ENCODE measurements at places on chromosomes 3 and 15.

- no peak for DNase-seq
These were observed 13.0 kb upstream of the SEC62 start for GRCh38 chr3:169953462-169954141.

- no peak for DNase-seq
These were observed 92.9 kb upstream of the TNIK start for GRCh38 chr3:171553086-171553485.

GRCh38 chr15:92178911-92179310 is 214.8 kb upstream of the ST8SIA2 start:
- no peak for DNase-seq

- DNase-seq = no peak
These were observed 52.4 kb downstream of the TRIM69 start for GRCh38 chr15:44788748-44789147.

DNA sequence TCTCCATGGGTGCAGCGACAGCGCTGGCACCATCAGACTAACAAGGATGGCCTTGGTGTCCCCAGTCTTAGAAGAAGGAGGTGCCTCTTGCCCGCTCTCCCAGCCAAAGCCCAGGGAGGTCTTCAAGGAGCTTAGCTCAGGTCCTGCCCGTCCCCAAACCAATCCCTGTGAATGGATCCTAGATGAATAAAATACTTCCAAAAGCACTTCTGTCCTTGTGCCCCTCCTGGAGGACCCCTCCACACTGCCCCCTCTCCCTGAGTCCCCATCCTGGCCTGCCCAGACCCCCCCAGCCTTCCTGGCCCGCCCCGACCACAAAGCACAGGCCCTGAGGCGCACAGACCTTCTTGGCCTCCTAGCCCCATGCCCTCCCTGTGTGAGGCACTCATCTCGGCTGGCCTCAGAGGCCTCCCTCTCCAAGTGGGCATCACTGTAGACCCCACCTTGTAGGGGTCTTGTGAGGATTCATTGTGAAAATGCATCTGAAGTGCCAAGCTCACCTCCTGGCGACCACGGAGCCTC is 8.4 kb downstream of the SLC28A1 start:
- no peak for DNase-seq

- DNase-seq = no peak
These were observed 10.6 kb downstream of the CHCHD4 start for GRCh38 chr3:14113965-14114635.

DNA sequence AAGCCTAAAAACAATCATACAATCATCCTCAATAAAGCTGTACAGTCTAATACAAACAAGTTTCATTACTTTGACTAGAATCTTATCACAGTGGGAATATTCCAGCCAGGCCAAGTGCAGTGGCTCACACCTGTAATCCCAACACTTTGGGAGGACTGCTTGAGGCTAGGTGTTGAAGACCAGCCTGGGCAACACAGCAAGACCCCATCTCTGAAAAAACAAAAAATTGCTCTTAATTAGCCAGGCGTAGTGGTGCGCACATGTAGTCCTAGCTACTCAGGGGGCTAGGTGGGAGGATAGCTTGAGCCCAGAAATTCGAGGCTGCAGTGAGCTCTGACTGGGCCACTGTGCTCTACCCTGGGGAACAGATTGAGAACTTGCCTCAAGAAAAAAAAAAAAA is 3.3 kb downstream of the RPN1 start:
- no peak for DNase-seq

GRCh38 chr3:43023746-43024145 is 44.6 kb downstream of the GASK1A start:
- DNase-seq = no peak

DNA sequence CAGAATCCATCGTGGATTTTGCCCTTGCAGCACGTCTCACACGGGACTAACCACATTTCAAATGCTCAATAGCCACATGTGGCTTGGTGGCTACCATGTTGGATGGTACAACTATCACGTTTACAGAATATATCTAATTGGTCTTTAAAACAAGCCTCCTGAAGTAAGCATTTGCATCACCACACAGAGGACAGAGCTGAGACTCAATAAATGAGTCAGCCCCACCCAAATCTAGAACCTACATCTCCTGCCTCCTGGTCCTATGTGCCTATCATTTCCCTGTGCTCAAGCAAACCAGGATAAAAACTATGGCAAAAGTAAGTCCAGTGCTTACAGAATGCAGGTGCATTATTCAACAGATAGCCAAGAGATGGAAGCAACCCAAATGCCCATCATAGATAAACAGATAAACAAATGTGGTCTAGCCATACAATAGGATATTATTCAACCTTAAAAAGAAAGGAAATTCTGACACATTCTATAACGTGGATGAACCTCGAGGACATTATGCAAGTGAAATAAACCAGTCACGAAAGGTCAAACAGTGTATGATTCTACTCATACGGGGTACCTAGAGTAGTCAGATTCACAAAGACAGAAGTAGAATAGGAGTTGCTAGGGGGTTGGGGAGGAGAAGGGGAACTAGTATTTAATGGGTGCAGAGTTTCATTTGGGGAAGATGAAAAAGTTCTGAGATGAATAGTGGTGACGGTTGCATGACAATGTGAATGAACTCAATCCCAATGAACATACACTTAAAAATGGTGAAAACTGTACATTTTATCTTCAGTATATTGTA is 43.9 kb downstream of the SRGAP3 start:
- no peak for DNase-seq

GRCh38 chr15:61500951-61501620 is 272.0 kb upstream of the RORA start:
- no peak for DNase-seq

- no peak for DNase-seq
These were observed 90.8 kb downstream of the SLCO3A1 start for GRCh38 chr15:91944331-91944730.

GRCh38 chr3:53646723-53647122 is 152.3 kb downstream of the CACNA1D start:
- no peak for DNase-seq

DNA sequence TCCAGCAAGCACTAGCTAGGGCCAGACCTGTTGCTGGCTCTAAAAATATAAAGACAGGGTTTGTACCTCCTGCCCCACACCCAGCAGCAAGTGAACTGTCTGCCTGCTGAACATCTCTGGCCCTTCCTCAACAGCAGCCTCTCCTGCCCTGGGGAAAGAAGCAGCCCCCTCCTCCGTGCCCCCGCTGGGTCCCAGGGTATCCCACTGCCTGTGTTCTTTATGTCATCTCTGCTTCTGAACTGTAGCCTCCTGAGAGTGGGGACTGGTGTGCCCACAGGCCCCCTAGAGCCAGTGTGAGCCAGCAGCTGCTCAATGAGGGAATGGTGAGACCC is 54.5 kb downstream of the ACAD9 start:
- DNase-seq = no peak
